Left lobe of liver (tissue), 2 donors: ENCODE measurements at places on chromosomes 1 and 21.

DNA sequence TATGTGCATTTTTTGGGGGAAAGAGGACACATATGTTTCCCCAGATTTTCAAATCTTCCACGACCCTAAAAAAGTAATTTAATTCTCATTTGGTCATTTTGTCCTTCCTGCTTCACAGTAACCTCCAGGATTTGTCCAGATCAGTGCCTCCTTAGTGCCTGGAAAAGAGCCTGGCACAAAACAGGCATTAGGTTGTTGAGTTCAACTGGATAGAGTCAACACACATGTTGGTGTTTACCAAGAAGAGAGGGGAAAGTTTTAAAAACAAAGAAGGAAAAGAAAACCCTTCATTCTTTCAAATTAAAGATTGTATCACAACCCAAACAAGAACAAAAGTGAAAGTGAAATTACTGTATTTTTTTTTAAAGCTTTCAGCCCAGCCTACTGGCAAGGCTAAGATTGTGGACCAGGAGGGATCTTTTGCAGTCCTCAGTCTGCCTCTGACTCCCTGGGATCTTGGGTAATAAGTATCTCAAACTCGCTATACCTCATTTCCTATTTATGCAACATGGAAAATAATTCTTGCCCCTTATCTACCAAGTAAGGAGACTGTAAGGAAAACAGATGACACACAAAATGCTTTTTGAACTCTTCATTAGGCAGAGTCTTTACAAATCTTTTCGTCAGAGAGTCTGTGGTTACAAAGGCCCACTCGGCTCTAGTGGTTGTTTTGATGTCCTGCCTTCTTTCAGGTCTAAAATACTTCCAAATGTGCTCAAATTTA, 57.8 kb downstream of the ZNF281 start:
- DNase-seq, result no peak

DNA sequence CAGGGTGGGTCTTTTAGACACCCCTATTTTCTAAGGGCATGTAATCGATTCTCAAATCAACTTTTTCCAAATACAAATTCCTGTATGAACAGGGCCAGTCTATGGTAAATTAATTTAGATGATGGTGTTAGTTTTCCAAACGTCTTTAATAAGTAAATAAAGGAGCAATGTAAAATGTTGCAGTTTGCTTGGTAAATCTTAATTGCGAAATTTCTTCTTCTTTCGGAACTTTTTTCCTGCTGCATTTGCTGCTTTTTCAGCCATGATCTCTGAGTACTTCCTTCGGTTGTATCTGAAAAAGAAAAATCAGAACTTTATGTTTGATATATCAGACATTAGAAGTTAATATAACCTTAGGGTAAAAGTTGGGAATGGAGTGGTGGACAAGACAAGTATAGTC, 9.4 kb downstream of the DNTTIP2 start:
- DNase-seq, result no peak

- no peak for DNase-seq
Observed at GRCh38 chr1:156140879-156141707, 12.3 kb upstream of the SEMA4A start.

DNA sequence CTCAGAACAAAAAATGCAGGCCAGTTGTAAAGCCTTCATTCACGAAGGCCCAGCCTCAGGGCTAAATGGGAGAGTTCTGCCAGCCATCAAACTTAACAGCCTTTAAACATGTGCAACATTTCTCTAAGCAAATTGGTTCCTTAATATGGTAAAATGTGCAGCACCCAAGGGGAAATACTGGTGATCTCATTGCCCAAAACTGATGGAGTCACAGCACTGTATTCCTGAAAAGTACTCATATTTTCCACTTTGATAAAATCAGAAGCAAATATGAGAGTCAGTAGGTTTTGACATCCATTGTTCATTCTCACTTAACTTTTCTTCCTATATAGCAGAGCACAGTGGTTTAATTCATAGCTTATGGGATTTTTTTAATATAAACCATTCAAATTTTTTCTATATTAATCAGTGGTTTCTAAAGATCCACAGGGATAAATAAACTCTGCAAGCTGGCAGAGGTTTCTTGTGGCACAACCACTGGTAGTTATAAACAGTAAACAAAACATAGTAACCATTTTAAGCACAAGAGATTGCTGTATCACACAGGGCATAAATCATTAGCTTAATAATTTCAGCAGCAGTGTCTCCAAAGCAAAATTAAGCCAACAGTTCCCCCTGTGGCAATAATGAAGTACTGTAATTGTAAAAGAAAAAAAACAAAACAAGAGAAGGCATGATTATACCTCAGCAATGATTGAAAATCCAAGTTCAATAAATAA, 106.9 kb upstream of the LYPLAL1 start:
- no peak for DNase-seq
